ENCODE measurements at places on chromosomes 12 and 14.

GRCh38 chr12:119115296-119115905, 63.3 kb upstream of the HSPB8 start:
- no peak for DNase-seq

DNA sequence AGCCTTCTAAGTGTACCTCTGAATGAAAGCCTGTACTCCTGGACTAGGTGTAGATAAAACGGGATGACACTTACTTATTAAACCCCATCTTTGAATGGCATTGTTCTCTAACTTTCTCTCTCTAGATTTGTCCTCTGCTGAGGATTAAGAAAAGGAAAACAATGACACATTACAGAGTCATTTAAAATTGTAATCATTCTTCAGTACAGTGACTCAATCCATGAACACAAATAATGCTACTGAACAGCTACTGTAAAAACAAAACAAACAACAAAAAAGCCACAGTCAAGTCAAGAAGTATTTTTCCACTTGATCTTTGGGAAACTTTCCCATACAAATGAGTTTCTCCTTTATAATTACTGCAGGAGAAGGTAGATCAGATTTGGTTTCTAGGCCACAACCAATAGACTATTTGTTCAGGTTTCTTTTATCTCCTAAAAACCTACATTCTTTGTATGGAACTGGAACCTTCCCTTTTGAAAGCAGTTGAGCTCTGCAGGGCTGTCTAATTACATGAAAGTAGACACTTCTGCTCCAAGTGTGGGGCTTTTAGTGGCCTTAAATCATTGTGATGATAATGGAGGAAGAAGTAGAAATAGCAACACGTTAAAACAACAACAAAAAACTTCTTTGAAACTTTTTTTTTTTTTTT, 219.1 kb downstream of the ESR2 start:
- peak; percentile 59 for DNase-seq

DNA sequence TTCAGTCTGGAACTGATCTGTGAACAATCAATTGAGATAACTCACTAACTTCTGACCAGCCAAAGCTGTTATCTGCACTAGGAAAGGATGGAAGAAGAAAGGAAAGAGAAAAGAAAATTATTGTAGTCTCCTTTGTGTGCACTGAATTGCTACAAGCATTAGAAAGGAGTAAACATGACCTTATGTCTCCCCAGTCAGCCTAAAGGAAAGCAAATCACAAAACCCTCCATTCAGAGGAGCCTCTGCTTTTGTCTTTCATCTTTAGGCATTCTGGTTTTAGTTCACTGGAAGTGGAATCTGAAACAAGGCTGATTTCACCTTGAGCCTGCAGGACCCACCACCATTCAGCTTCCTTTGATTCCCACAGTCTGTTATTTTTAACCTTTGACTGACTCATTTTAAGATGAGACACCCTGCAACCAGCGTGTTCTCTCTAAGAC, 26.0 kb downstream of the TBX3 start:
- no peak for DNase-seq

GRCh38 chr12:90653040-90653439, 301.9 kb downstream of the CCER1 start:
- peak; percentile 4 for DNase-seq

DNA sequence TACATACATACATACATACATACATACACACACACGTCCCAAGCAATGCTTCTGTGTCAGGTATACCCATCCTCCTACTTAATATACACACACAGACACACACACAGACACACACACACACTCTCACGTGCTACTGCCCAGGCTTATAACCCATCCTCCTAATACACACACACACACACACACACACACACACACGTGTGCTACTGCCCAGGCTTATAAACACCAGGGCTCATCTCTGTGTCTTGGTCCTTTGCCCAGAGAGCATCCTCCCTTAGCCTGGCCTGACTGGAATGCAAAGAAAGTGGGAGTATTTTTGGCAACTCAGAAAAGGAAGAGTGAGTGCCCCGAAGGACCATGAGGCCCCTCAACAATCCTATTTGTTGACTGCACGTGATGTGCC, 129.0 kb downstream of the RBM19 start:
- DNase-seq = no peak

DNA sequence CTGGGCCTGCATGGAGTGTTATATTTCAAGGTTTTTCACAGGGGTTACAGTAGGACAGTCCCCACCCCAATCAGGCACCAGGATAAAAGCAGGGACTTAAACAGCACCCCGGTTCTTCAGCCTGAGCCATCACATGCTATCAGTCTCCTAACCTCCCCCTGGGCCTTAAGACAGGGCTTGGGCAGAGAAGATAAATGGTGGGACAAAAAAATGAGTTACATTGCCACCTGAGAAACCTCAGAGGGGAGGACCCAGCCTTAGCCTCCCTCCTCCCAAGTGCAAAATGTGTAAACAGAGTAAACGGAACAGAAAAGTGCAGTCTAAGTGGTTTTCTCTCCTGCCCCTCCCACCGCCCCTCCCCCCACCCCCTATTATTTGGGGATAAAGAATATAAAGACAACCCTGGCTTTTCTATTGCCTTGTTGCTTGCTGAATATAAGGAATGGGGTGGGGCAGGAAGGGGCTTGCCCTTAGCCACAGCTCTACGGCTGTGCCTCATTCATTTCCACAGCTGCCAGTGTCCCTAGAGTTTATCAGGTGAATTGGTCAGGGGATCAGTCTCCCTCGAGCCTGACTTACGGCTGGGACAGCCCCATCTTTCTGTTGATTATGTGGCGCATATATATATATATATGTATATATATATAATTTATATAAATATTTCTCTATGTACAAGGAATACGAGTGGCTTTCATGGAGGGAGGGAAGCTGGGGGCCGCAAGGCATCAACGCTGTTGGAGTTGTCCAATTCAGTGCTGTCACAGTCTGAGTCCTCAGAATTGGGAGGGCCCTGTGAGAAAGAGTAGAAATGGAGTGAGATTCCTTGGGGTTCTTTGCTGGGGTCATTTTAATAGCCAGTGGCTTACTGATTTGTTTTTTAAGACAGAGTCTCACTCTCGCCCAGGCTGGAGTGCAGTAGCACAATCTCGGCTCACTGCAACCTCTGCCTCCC, 18.5 kb downstream of the MAP3K12 start:
- DNase-seq = no peak

- DNase-seq = peak; percentile 85
Measured at GRCh38 chr14:68685419-68686204, 107.3 kb downstream of the ZFP36L1 start.

DNA sequence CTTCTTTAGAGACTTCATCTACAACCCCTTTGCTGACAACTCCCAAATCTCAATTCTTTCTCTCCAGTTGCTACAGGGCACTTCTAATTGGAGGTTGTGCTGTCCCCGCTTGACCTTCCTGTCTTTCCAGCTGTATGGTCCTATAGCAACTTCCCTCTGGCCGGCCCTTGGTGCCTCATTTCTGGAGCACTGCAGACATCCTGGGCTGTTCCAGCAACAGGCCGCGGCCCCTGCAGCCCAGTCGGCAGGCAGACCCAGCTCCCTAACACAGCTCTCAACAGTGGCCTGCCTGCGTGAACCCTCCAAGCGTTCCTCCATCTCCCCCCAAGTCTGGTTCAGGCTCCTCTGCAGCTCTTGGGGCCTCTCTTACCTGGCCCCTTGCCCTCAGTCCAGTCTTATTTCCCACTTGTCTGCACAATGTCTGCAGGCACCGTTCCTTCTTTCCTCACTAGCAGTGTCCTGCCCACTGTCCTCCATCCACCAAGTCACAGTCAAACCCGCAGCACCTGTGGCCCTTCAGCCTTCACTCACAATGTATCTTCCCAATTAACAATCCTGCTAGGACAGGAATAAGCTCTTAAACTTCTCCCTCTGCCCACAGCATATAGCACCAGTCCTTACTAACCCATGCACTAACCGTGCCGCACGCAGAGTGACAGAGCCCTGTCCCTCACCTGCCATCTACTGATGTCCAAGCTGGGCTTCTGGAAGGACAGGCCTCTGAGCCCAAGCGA, 1.6 kb upstream of the EML1 start:
- no peak for DNase-seq

GRCh38 chr12:92065639-92066038, 80.0 kb downstream of the BTG1 start:
- DNase-seq = no peak

- DNase-seq = no peak
Measured at GRCh38 chr14:36823651-36824050, 162.0 kb downstream of the PAX9 start.

GRCh38 chr12:111840807-111841206, 1.2 kb upstream of the MAPKAPK5 start:
- DNase-seq = no peak

GRCh38 chr14:72614365-72614764, 279.5 kb downstream of the DPF3 start:
- DNase-seq = no peak

DNA sequence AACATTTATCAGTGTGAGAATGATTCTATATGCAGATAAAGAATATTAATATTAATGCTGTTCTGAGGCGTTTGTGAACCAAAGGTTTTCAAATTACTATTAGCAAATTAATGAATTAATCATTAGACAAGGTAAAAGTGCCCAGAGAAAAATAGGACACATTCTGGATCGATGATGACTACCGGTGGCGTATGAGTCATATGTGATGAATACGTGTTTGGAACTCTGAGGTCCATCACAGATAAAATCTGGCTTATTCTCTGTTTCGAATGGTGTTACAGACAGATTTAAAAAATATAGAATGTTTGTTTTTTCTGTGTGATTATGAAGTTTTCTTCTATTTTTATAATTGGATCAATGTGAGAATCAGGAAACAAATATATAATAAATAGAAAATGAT, 79.2 kb upstream of the RTL1 start:
- peak; percentile 47 for DNase-seq

DNA sequence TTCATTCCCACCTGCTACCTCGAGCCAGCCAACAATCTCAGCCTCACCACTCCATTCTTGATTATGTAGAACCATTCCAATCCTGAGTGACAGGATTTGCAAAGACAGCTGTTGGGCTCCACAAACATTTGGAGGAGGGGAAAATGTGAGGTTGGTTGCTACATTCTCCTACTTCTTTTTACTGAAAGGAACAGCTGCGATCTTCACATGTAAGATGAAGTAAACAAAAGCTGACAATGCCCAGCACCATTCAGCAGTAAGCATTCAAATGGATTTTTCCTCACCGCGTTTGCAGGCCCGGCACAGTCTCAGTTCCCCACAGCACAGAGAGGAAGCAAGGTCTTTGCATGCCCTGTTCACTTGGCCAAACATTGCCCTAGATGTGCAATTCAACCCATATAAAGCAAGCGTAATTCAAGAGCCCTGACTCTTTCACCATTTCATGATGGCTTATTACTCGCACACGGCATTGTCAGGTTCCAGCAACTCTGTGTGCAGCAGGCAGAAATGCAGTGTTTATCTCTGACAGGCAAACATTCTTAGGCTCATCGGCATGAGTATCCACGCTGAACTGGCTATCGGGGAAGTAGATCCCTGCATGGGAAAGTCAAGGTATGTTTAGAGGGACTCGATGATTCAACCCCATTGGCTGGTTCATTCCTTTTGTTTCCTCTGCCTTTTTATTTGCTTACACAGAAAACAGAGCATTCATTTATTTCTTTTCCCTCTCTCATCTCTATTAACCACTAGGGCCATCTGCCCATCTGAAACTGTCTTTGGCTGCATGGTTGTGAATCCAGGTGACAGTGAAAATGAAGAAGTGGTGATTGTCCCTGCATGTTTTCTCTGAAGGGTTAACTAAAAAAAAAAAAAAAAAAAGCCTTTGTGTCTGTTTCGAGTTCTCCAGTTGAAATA, 236.1 kb upstream of the PLEKHG7 start:
- peak; percentile 9 for DNase-seq

DNA sequence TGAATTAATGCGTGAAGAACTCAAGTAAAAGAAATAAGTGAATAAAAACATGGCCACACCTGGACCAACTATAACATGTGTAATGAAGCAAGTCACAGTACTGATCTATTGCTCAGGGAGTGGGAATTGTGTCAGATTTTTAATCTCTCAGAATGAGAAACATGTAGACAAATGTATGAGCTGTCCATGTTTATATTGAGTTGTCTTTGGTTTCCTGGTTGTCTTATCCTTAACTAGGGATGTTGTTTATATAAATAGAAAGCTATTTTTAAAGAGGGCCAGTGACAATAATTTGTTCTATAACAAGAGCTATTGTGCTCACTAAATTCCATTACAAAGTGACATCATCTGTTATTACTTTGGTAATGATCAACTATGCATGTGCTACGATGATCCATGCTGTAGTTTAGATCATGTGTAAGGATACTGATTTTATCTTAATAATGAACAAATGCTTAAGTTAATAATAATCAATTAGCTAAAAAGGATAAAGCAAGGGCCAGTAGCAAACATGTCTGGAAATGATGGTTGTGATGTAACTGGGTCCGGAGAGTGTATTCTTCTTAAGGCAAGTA, 91.3 kb upstream of the RTL1 start:
- DNase-seq = no peak

- no peak for DNase-seq
Measured at GRCh38 chr12:3601461-3602150, 110.6 kb downstream of the PRMT8 start.

DNA sequence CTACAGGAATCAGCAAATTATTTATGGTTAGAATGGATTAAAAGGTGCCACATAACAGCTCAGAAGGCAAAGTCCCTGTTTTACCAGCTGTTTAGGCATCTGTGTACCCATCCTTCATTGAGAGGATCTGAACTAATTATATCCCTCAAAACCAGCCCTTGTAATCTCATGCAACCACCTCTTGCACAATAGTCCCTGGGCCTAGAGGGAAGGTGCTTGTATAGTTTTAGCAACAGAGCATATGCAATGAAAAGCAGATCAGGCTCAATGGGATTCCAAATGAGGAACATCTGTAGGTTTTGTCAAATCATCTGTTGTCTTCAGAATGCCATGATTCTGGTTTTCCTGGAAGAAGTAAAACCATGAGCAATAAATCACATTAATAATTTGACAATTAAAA, 26.0 kb upstream of the GLIPR1L2 start:
- peak; percentile 14 for DNase-seq

DNA sequence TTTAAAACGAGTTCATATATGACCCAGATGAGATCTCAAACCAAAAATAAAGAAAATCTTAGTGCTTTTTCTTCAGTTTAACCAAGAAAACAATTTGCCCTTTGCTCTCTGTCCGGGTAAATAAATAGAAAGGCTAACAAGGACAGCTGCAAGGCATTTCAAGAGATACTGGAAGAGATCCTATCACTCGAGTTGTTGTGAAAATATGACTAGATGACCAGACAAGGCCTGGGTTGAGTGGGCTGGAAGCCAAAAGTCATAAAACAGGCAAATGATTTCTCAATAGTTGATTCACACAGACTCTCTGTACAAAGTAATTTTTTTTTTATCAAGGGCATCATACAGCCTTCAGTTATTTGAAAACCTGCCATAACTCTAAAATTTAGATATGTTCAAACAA, 55.9 kb upstream of the AVPR1A start:
- peak; percentile 59 for DNase-seq

DNA sequence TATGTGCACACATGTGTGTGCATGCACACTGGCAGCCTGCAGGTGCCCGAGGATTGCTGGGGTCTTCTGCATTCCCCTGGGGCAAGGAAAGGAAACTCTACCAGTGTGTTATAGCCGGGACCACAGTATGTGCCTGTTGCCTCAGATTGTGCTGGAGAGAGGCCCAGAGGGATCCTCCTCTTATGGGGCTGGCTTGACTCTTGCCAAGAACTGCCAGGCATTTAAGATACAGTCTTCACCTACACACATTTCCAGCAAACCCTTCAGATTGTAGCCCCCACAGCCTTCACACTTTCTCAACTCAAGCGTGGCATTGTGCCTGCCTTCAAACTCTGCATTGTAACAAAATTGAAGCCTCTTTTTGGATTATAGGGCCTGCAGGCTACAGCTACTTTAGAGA, 176.7 kb upstream of the DYRK2 start:
- DNase-seq = no peak

Measured in iris pigment epithelial cell (primary cell).